ENCODE measurements at places on chromosomes 2 and 18.

DNA sequence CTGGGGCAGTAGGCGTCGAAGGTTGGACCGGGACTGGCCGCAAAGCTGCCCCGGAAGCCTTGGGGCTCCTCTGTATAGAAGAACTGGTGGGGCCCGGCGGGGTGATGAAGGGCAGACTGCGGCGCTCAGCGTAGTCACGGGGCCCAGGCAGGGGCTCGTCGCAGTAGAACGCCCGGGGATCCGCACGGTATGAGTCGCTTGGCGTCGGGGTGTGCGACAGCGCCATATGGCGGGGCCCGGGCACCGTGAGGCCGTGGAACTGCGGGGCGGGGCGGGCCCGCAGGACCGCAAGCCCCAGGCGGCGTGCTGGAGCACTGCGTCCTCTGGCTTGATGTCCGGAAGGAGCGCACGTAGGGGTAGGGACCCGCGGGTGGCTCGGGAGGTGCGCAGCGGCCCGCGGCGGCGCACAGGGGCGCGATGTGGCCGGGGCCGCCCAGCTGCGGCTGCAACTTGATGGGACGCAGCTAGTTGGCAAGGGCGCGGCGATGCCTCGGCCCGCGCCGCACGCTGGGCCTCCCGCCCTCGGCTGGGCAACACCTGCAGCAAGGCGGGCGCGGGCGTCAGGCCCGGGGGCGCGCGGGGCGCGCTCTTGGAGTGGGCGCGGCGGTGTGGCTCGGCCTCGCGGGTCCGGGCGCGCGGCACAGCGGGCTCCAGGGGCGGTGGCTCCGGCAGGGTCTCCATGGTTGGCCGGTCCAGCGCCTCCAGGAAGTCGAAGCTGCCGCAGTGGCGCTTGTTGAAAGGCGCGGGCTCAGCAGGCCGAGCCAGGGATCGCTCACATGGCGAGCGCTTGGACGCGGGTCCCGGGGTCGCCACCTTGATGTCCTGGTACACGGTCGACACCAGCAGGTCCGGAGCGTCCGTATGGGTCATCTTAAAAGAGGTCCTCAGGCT, 251.4 kb downstream of the ANKRD30B start:
- no peak for DNase-seq

GRCh38 chr2:119290859-119291587, 67.4 kb downstream of the STEAP3 start:
- peak; percentile 49 for DNase-seq

DNA sequence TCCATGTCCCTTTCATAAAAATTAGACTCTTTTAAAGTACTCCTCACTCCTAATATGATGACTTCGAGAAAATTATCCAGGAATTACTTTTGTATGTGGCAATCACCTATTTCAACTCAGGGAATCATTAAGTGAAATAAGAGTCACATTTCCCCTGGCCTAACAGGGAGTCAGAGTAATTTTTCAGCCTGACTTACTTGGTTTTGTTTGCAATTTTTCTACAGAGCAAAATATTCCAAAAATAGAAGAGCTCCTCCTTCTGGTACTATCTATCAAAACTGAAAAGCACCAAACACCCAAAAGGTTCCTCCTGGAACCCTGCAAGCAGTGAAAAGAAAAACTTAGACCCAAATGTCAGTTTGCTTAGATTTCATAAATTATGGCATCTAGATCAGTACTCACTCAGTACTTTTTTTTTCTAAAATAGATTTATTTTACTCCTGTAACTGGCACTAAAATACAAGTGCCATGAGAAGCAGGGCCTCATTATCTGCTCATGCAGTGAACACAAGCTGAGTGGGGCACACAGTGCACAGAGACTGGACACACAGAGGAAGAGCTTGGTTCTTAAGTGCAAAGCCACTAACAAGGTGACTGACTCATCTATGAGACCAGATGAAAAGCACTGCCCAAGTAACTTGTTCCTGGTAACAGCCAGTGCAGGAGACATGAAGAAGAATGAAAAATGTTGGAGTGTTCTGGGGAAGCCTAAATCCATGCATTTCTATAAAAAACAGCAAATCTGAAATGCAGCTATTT, 28.7 kb downstream of the ACAA2 start:
- no peak for DNase-seq

DNA sequence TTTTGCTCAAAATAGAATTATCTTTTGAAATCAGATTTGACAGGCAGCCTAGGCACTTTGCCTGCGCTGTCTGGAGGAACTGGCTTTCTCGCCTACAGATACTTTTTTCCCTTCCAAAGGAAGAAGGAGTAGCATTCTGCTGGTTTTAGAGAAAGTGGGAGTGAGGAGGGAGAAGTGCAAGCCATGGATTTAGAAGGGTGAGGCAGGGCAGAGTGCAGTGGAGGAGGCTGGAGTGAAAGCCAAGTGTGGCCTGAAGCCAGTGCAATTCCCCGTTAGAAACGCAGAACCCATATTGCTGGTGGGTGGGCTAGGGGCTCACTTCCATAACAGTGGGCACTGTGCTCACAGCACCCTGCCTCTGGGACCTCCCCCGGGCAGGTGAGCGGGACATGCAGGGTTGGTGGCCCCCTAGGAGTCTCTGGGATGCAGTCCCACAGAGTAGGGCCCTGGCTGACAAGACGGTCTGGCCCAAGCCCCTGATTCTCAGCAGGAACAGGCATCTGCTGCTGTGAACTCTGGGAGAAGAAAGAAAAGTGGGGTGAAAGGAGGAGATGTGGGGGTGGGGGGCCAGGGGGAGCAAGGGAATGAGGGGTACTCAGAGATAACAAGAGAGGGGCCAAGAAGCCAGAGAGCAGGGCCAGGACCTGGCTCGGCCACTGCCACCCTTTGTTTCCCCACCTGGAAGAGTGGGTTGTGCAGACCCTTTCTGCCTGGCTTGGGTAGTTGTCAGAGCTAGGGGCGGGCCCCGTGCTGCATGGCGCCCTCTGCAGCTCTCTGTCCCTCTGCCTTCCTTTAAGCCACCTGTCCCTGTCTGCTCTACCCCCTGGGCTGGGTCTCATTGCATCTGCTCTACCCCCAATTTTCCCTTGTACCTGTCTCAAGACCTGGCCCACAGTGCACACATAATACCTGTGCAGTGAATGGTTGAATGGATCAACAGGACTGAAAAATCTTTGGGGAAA, 273.5 kb upstream of the HS6ST1 start:
- no peak for DNase-seq

DNA sequence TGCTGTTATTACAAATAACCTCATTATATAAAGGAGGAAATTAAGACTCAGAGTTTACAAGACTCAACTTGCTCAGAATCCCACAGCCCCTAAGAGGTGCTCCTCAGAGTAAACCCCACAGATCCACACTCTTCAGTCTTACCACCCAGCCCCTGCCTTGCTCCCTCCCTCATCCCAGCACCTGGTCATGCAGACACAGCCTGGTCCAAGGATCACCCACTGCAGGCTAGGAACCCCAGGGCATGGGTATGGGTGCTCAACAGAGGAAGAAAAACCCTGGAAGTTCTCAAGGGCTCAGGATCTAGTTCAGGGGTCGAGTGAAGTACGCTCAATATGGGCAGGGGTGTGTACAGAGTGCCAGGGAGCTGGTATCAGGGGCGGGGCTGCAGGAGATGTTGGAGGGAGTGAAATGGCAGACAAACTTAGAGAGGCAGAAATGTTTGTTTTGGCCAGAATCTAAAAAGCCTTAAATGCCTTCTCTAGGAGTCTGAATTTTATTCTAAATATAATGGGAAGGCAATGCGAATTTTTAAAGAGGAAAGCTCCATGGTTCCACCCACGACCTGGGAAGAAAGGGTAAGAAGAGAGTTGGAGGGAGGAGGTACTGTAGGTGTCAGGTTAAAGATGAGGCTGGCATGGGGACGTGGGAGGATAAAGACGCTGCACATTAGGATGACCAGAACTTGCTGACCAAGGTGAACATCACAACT, 79.1 kb upstream of the MGAT4A start:
- DNase-seq: no peak

DNA sequence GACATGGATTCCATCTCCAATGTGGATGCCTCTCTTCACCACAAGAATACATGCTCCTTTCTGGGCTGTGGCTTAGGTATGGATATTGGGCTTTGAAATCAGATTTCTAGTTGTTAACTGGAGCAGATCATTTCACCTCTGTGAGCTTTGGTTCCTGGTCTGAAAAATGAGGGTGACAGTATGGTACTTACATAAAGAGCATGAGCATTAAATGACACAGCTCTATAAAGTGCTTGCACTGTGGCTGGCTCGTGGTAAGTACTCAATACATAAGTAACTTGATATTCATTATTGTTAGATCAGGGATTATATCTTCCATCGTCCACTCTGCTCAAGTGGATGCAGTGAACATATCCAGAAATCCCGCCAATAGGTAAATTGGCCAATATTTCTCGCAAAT, 33.4 kb downstream of the ARHGAP25 start:
- DNase-seq: no peak

GRCh38 chr2:101763496-101764333, 66.2 kb downstream of the MAP4K4 start:
- DNase-seq: no peak

GRCh38 chr2:120108049-120108448, 95.2 kb downstream of the EPB41L5 start:
- DNase-seq: no peak

GRCh38 chr2:138780908-138781307, 718 bp upstream of the NXPH2 start:
- DNase-seq: no peak
